A172 (cell line): ENCODE measurements at places on chromosomes 1 and 21. TPM values are rescaled to one million over a fixed set of nuclear protein-coding genes. Genes with fewer than 3 reads are reported as not detected.
A peak's percentile ranks its signal among the peaks of the same experiment; 100 is the strongest.

- no peak for DNase-seq
Observed at GRCh38 chr1:8179132-8179793, 138.7 kb upstream of the SLC45A1 start.

DNA sequence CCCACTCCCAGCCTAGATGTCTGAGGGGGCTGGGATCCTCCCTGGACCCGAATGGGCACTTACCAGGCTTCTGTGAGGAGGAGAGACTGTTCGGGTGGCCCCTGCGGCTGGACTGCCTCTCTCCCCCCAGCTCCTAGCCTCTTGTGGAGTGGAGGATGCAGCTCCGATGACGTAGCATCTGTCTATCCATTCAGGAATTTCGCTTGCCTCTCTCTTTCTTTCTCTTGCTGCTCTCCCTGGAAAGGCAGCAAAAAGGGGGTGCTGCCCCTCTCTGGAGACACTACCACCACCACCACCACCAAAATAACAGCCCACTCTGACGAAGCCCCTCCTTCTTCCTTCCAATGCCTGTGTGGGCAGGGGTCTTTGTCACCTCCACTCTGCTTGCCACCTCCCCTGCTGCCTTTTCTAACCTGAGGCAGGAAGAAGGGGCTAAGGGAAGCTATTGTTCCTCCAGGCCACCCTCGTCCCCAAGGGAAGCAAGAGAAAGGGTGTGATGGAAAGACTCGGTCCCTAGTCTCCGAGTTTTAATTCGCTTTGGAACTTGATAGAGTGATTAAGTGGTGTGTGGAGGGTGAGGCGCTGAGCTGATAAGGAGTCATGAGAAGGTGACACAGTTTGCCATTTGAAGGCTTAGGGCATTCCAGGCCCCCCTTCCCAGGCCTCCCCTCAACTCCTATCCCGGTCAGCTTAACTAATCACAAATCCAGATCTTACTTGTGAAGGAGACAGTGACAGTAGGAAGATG lies 60.5 kb downstream of the RHBG start:
- DNase-seq: no peak

GRCh38 chr1:172907834-172908326 lies 142.9 kb downstream of the TNFSF18 start:
- DNase-seq: no peak

DNA sequence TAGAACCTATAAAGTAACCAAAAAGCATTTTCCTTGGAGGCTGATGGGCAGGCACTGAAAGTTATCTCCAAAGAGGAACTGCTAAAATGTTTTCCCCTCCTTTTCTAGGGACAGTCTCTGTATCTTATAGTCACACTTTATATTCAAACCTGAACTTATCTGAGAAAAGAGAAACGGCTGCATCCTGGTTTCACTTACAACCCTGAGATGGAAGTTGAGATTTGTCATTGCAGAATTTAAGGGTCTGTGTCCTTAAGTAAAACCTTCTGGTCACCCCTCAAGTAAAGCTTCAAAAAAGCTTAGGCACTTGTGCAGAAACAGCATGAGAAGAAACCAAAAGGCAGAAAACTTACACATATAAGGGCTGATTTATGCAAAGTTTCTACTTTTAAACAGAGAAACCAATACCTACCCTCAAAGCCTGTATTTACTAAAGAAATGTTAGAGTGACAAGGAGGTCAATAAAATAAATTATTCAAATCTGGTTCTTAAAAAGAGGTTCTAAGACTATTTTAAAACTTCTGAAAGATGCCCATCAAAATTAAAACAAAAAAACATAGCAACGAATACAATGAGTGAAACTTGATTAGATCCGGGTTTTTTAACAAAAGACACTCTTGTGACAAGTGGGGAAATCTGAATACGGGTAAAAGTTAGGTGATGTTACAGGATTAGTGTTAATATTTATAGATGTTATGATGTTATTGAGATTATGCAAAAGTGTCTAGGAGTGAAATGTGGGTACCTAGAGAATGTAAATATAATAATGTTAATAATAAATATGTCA lies 9.9 kb downstream of the CD58 start:
- DNase-seq: no peak

DNA sequence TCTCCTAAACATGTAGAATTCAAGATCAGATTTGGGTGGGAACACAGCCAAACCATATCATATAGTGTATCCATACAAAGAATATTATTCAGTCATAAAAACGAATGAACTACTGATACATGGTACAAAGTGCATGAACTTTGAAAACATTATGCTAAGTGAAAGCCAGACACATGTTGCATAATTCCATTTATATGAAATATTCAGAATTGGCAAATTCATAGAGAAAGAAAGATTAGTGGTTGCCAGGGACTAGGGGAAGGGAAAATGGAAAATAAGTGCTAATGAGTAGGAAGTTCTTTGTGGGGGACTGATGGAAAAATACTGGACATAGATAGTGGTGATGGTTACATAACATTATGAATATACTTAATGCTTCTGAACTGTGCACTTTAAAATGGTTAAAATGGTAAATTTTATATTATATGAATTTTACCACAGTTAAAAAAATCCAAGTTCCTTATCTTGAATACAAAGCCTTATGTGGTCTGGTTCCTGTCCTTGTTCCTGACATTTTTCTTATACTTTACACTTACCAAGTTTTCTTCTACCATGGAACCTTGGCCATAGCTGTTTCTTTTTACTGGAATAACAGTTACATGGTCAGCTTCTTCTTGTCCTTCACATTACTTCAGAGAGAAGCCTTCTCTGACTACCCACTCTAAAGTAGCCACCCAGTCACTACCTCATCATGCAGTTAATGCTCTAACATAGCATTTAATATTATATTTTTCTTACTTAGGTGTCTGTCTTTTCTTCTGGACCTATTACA lies 64.0 kb downstream of the CCDC18 start:
- DNase-seq: no peak

- no peak for DNase-seq
Observed at GRCh38 chr21:37058261-37058660, 14.6 kb downstream of the PIGP start.

DNA sequence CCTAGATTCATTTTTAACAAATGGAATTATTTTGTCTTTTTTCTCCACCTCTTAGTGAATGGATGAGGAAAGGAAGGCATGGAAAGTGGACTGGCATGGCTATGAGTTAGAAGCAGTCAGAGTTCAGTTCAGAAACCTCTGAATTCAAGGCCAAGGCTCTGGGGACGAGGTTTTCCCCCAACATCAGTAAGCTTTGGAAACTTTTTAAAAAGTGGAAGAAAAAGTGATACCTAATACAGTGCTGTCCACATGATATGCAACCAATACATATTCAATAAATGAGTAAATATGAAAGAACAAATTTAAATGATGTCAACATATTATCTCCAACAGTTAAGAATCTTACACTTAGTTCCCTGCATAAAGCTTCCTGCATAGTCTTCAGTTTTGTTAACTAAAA lies 204.7 kb downstream of the HLX start:
- no peak for DNase-seq

- no peak for DNase-seq
Observed at GRCh38 chr1:12081648-12082396, 18.7 kb downstream of the TNFRSF8 start.

GRCh38 chr1:72623299-72623708 lies 341.0 kb upstream of the NEGR1 start:
- peak; percentile 14 for DNase-seq

GRCh38 chr1:234611225-234611846 lies 1.4 kb upstream of the IRF2BP2 start:
- DNase-seq: peak; percentile 91

DNA sequence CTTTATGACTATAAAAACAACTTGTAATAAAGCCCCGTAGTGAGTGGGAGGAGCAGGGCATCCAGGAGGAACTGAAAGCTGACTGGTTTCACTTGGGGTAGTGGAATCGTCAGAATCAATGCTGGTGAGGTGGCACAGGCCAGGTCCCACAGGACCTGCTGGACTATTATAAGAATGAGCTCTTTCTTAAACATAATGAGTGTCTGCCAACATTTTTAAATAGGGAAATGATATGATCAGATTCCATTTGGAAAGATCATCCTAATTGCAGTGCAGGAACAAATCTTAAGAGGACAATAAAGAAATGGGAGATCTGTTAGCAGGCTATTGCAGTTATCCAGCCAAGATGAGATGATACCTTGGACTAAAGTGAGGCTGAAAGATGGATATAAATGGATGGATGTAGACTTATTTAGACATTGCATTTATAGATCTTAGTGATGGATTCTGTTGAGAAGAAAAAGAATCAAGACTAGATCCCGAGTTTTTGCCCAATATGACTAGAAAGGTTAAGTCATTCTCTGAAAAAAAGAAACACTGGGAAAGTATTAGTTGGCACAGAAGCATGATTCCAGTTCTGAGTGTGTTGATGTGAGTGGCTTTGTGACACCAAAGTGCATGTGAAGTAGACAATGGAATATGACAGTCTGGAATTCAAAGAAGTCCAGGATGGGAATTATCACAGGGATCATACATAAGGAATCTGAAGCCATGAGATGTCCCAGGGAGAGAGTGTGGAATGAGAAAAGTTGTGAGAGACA lies 153.3 kb upstream of the SGIP1 start:
- no peak for DNase-seq

DNA sequence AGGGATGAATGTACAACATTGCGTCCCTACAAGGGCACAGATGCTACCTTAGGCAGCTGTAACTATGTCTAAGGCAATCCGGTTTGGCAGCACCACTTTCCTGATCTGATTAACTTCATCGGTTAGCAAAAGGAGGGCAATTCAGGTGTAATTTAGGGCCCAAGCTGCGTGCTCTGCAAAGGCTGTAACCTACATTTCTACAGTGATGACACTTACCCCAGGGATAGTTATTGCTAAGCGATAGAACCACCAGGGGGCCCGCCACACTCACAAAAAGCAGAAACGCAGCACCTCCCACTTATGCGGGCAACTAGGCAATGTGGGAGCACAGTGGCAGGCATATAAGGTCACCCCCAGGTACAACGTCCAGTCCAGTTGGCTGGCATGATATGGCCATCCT lies 113.5 kb downstream of the GDAP2 start:
- no peak for DNase-seq

- peak; percentile 69 for DNase-seq
Observed at GRCh38 chr1:241706257-241706656, 54.2 kb downstream of the WDR64 start.

DNA sequence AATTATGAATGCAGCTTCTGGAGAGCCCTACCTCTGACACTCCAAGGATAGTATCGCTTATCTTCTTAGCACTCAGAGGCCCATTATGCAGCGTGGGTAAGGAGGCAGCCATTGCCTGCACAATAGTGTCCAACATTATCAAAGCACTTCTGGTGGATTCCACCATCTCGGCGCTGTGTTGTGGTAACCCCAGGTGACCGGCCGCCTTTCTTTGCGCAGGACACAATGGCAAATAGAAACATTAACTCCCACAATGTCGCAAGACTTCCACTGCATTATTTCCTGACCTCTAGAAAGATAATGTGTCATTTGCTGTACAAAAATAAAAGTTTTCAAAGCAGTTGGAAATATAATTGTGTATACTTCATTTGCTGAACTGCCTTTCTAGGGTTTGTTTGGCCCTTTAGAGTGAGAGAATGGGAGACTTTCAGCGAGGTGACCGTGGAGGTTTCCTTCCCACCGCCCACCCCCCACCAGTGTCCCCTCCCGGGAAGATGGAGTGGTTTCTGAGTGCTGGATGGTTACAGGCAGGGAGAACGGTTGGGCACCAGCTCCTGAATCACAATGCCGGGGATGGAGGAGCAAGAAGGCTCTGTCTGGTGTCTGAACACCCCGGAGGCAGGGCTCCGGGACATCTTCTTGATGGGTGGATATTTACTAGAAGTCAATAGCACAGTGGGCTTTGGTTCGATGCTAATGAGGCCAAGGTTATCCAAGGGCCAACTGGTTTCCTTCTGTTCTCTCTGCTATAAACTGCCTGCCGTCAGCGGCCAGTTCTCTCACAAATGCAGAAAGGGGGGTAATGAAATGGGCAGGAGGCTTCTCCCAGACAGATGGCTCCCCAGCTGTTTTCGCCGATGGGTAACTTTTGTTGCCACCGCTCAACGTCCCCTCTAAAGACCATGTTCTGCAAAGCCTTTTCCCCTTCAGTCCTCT lies 215.4 kb upstream of the PROX1 start:
- no peak for DNase-seq

DNA sequence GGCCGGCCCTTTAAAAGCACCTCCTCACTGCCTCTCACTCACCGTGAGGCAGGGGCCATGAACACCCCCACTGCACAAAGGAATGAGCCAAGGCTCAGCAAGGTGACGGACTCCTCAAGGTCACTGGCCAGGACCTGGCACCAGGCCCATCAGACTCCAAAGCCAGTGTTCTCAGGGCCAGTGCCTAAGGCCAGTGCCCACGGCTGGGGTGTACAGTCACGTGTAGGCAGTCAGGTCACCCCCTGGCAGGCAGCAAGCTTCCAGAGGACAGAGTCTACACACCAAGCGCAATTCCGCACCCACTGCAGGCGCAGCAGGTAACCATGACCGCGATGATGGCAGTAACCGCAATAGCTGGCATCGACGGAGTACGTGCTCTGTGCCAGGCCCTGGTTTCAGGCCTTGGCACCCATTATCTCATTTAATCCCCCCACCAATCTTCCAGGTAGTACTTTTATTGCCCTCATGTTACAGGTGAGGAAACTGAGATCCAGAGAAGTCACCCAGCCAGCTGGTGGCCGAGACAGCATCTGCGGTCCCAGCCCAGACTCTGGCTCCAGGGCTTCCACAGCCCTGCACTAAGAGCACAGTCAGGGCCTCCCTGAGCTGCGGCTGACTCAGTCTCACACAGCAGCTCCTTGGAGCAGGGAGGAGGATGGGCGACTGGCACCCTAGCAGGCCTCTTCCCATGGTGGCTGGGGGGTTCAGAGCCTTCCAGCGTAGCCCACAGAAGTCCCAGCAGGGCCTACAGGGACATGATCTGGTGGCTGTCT lies 27.0 kb downstream of the RAP1GAP start:
- DNase-seq: no peak

GRCh38 chr1:177340601-177341067 lies 169.9 kb downstream of the BRINP2 start:
- no peak for DNase-seq

GRCh38 chr1:98659879-98660278 lies 1.6 kb upstream of the SNX7 start:
- no peak for DNase-seq

- DNase-seq: no peak
Observed at GRCh38 chr1:60832367-60832766, 250.0 kb upstream of the NFIA start.

GRCh38 chr1:169217636-169218035 lies 111.1 kb downstream of the ATP1B1 start:
- no peak for DNase-seq

The L1TD1 gene
- not detected in 2 replicates for total RNA-seq

The MT1HL1 gene
- total RNA-seq: not detected in 2 replicates

The ANKRD45 gene
- 0.29 and 0.96 TPM in 2 replicates for total RNA-seq

The SKI gene
- total RNA-seq: 4.1 and 14.8 TPM in 2 replicates

The KRTAP21-2 gene
- total RNA-seq: not detected in 2 replicates

The BATF3 gene
- 1.6 and 2.1 TPM in 2 replicates for total RNA-seq

The VWA5B1 gene
- not detected in 2 replicates for total RNA-seq

The CLIC6 gene
- total RNA-seq: not detected in 2 replicates

The MNDA gene
- total RNA-seq: not detected in 2 replicates

The KCNJ9 gene
- total RNA-seq: not detected in 2 replicates

The UBASH3A gene
- not detected in 2 replicates for total RNA-seq

The CD1B gene
- total RNA-seq: not detected in 2 replicates
